Eye (tissue), 1 donor: ENCODE measurements at places on chromosomes 13 and 19.

DNA sequence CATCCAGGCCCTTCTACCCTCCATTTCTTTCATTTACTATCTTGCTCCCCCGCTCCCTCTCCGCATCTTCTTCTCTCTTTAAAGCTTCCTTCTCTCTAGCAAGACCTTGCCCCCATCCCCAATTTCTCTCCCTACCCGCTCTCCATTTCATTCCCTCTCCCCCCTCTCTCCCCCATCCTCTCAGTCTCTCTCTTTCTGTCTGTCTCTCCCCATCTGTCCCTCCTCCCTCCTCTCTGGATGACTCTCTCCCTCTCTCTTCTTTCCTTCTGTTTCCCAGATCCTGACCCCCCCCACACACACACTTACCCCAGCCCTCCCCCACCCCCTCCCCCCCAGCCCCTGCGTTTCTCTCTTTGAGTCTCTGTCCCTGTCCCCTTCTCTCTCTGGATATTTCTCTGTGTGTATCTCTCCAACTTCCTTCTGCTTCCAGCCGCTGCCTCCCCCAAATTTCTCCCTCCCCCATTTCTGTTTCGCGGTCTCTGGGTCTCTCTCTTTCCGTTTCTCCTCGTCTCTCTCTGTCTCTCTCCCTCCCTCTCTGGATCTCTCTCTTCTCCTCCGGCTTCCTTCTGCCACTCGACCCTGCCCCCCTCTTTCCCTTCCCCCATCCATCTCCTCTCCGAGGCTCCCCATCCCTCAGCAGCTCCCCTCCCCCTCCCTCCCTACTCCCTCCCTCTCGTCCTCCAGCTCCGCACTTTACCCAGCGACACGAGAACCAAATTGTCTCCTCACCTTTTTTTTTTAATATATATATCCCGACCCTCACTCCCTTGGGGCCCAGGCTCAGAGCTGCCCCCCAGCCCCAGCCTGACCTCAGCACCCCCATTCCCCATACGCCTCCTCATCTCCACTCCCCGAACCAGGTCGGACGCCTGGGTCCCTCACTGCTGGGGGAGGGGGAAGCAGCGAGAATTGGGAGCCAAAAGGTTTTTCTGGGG lies 3.6 kb upstream of the CACNG8 start:
- peak; percentile 24 for DNase-seq

DNA sequence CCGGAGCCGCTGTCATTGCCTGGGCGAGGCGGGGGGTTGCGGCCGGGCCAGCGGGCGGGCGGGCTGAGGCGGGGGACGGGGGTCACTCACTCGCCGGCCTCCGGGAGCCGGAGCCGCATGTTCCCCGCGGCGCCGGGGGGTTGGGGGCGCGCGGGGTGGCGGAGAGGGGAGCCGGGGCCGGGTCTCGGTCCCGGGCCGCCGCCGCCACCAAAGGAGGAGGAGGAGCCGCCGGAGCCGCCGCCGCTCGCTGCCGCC lies 149 bp downstream of the MED26 start:
- DNase-seq: no peak

DNA sequence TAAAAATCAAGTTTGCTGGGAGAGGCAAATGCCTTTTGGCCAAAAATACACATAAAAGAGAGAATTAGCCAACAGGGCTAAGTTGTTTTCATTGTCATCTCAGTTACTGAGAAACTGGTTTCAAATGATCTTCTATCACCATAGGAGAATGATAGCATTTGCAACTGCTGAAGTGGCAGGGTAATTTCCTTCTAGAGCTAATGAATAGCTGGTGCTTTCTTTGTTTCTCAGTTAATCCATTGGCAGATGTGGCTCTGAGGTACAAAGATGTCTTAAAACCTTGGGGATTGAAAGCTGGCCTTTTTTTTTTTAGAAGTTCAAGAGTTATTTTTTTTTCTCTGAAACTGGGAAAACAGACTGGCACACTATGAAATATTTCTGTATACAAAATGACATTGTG lies 332.7 kb upstream of the KLF12 start:
- DNase-seq: no peak

- no peak for DNase-seq
These were observed 606.6 kb downstream of the DCT start for GRCh38 chr13:93872786-93873347.

DNA sequence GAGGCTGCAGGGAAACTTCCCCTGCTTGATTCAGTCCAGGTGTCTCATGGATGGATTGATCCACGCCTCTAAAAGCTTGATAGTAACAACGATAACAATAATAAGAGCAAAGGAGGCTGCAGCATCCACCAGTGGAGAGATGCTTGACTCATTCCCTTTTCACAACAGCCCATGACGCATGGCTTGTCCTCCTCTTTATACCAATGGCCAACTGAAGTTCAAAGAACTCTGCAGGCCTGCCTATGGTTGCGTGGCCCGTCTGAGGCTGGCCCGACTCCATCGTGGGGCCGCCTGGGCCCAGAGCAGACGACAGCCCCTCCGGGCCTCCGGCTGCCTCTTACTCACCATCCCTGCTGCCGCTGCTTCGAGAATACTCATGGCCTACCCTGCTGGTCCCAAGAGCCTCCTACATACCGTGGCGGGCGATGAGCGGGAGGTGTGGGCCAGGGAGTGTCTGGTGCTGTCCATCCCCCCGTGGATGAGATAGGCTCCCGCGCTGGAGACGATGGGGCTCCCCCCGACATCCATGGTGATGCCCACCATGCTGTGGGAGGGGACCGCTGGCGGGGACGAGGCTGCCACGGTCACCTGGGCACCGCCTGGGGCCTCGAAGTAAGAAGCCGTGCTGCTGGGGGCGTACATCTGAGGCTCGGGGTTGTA lies 61.8 kb upstream of the RANBP3 start:
- DNase-seq: no peak

DNA sequence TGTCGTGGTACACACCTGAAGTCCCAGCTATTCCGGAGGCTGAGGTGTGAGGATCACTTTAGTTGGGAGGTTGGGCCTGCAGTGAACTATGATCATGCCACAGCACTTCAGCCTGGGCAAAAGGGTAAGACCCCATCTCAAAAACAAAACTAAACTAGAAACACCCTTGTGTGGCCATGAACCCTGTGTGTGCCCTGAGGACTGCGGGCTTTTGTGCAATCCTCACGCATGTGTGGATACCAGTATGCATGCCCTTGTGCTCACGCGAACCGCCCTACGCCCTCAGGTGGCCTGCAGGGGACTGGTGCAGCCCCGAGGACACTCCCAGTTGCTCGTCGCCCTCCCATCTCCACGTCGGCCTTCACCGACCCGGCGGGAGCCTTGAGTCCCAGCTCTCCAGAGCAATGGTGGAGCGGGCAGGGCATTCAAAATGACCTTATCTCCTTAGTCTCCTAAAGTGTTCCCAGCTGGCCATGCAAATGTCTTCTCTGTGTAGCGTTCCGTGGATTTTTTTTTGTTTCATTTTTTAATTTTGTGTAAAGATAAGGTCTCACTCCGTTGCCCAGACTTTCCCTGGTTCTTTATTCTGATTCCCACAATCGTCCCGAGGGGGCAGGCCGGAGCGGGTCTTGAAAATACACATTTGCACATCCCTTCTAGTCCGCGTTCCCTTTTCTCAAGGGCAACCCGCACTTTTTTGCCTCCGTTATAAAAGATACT lies 868 bp upstream of the EGLN2 start:
- peak; percentile 78 for DNase-seq

- no peak for DNase-seq
These were observed 38.6 kb downstream of the TNFRSF19 start for GRCh38 chr13:23608701-23609413.

DNA sequence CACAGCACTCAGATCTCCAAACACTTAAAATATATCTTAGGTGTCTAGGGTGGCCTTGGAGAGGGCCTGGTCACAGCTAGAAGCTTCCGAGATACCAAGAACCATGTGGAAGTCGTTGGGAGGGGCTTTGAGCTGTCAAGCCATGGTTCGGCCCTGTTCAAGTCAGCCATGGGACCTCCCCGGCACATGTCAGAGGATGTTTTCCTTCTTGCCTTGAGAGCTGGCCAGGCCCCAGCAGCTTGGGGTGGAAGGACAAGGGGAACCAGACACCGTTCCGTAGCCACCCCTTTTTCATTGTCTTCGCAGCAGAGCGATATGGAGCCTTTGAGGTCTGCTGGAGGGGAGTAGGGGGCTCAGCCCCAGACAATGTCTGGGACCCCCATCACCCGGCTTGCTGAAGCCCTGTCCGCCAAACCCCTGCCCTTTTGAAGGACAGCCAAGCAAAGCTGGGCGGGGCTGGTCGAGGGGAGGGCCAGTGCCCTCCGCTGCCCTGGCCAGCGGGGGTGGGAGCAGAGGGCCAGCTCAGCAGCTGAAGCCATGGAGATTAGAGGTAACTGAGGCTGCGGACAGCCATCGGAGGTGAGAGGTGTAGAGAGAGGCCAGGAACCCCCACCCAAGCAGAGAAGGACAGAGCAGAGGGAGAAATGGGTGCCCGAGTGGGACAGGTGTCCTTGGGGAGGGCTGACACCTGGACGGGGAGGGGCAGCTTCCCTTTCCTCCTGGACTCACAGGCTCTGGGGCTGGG lies 435 bp downstream of the KLK11 start:
- no peak for DNase-seq

- peak; percentile 94 for DNase-seq
These were observed 74.5 kb upstream of the RAP2A start for GRCh38 chr13:97359181-97360057.

- DNase-seq: peak; percentile 24
These were observed 113.6 kb upstream of the MBNL2 start for GRCh38 chr13:97108530-97108900.

DNA sequence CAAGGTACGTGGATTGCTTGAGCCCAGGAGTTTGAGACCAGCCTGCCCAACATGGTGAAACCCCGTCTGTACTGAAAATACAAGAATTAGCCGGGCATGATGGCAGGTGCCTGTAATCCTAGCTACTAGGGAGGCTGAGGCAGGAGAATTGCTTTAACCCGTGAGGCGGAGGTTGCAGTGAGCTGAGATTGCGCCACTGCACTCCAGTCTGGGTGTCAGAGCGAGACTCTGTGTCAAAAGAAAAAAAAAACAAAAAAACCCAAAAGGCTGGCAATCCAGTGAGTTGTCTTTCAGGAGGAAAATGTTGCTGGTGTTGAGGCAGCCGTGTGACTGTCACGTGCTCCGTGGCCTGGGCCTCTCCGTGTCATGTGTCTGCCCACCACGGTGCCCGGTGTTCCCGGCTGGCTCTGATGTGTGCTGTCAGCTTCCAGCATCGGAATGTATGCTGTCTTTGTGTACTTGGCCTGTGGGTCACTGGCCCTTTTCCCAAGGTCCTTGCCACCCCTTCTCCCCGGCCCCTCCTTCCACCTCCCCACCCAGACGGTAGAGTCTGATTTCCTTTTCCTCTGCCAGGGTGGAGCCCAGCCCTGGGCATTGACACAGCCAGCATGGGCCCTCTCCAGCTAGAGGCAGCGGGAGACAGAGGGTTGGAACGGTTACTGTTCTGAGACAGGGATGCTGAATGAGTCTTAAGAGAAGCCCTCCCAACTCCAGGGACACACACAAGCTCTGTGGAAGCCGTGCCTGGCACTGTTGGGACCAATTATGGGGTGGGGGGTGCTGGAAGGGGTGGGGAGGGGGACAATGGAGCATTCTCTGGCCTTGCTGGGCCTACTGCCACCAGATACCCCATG lies 7.2 kb upstream of the TUBB4A start:
- DNase-seq: peak; percentile 69

DNA sequence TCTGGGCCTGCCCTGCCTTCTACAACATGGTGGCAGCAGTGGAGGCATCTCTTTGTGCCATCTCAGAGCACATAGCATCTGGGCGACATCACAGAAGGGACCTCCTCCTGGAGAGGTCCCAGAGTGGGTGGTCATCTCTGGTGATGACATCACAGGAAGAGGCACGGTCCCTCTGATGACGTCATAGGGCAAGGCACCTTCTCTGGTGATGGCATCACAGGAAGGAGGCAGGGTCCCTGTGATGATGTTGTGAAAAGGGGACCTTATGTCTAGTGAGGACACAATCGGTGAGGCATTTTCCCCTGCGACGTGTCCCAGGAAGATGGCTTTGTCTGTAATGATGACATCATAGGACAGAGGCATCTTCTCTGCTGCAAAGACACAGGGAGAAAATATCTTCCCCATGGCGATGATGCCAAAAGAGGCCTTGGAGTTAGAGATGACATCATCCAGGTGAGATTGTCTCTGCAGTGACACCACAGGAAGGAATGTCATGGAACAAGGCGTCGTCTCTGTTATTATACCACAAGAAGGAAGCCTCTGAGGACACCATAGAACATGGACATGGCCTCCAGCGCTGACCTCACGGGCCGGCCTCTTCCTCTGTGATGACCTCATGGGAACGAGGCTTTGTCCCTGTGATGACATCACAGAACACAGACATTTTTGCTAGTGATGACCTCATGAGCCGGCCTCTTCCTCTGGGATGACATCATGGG lies 10.7 kb downstream of the SHISA7 start:
- no peak for DNase-seq

- DNase-seq: no peak
These were observed 433 bp upstream of the ZNF616 start for GRCh38 chr19:52140032-52140710.

DNA sequence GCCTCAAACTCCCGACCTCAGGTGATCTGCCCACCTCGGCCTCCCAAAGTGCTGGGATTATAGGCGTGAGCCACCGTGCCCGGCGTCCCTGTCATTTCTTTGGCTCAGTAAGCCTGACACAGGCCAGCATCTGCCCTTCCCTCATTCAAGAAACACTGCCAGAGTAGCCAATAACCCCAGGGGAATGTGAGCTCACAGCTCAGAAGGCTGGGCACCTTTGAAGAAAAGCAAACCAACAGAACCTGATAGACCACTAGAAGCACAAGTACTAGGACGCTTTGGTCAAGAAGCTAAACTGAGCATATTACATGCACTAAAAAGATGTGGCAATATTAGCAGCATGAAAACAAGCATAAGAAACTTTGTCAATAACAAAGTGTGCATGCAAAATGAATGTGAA lies 14.2 kb downstream of the SIGLEC5 start:
- DNase-seq: no peak

DNA sequence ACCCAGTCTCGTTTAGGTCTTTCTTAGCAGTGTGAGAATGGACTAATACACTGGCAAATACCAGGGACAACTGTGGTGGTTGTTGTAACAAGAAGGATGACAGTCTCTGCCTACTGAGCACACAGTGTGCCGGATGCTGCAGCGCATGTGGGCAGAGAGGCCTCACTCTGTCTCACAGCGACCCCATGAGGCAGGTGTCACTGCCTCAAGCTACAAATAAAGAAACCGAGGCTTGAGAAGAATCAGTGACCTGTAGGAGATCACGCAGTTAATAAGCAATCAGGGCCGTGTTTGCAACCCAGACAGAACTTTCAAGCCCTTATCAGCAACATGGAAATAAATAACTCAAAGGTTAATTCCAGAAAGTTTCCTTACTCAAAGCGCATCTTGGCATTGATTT lies 40.5 kb upstream of the GAS6 start:
- no peak for DNase-seq

DNA sequence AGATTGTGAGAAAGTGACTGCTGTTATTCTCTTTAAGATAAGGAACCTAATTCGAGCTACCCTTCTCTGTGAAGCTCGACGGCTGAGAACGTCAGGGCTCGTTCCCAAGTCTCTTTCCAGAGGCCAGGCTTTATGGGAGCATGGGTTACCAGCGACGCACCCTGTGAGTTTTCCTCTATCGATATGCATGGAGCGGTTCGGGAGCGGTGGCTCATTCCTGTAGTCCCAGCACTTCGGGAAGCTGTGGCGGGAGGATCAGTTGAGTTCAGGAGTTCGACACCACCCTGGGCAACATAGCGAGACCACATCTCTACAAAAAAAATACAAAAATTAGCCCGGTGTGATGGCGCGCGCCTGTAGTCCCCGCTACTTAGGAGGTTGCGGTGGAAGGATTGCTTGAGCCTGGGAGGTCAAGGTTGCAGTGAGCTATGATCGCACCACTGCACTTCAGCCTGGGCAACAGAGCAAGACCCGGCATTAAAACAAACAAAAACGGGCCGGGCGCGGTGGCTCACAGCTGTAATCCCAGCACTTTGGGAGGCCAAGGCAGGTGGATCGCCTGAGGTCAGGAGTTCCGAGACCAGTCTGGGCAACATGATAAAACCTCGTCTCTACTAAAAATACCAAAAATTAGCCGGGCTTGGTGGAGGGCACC lies 681 bp upstream of the ZNF606 start:
- no peak for DNase-seq
